ENCODE measurements at places on chromosomes 7 and 10.

GRCh38 chr10:72337039-72337629 is 17.6 kb downstream of the DNAJB12 start:
- peak; percentile 64 for DNase-seq

DNA sequence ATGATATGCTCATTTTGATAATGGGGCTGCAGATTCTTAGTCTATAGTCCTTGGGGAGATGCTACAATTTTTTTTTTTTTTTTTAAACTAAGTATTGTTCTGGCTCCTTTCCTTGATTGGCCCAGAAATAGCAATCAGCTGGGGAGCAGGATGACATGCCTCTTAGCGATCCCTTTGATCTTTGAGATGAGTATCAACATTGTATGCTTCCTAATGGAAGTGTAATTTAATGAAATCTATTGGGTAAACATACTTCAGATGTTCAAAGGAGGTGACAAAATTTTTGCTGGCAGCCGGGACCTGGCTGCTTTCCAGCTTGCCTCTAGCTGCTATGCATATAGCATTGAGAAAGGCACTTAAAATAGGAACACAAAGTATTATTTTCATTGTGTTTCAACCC is 43.5 kb downstream of the VTI1A start:
- no peak for DNase-seq

DNA sequence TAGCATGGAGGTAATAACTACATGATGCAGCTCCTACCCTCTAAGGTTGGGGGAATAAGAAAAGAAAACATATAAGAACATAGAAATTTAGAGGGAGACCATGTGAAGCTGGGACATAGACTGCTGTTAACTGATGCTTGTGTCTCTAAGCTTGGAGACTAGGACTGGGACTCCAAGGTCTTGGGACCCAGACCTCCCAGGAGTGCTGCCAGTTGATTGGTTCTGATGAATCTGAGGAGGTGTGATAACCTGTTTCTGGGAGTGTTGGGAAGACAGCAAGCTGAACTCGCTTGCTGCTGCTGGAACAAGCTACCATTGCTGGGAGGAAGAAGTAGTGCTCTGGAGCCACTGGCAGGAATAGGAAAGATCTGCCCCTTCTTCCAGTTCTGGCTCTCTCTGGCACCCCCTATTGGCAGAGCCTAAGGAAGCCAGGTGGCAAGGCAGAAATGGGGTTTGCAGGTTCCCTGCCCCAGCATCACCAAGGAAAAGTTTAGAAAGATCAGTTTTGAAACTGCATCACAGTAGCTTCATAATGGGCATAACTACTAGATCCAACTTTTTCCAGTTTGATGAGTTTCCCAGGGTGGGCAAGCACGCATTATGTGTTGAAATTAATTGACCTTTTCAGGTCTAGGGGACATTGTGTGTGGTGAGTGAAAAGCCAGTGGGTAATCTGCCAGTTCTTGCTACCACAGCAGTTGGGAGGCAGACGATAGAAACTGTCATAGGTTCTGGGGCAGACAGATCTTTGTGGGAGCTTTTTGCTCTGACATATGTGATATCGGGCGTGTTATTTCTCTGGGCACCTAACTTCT is 140.7 kb downstream of the SND1 start:
- DNase-seq = peak; percentile 30

- DNase-seq = peak; percentile 94
Observed at GRCh38 chr7:149624419-149625339, 127.1 kb upstream of the ZNF746 start.

GRCh38 chr7:132614428-132615318 is 38.4 kb upstream of the PLXNA4 start:
- no peak for DNase-seq

DNA sequence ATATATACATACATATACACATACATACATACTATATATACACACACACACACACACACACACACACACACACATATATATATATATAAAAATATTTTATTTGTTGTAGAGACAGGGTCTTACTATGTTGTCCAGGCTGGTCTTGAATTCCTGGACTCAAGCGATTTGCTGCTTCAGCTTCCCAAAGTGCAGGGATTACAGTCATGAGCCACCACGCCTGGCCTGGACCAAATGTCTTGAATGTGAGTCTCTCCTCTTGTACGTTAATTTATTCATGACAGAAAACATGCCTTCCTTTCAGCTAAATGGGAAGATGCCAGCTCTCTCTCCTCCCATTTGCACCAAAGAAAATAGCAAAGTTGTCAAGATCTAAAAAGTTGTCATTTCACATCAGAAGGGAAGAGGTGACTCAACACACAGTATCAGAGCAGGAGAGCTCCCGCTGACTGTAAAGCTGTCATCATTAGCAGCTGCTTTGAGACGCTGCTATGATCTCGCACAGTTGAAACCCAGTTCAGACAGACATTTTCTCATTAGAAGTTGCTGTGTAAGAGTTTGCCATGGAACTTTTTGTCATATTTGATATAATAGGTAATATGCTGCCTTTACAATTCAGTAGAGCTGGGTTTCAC is 224.3 kb downstream of the SFMBT2 start:
- DNase-seq = no peak

DNA sequence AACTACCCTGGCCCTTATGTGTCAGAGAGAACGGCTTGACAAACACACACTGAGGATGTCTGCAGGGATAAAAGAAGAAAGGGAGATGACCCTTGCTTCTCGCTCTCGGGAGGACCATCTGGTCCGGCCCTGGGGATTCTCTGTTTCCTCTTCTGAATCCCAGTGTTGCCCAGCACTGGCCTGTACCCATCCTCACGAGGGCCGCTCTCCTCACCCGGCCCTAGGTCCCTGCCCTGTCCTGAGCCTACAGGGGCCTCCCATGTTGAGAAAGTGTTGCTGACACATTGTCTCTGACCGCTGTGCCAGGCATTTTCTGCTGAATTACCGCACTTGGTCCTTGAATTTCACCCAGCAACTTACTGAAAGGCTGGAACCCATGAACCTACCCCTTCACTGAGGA is 171.9 kb upstream of the LANCL2 start:
- no peak for DNase-seq

Measured in CD4-positive, alpha-beta T cell treated with Interleukin-17A for 1 hour (primary cell).